NCI-H226 (cell line): ENCODE measurements at places on chromosomes 16 and 17.

GRCh38 chr17:48202959-48203358 is 95.4 kb downstream of the SNX11 start:
- no peak for DNase-seq

- DNase-seq, result no peak
These were observed 9.4 kb upstream of the SOX9 start for GRCh38 chr17:72111336-72111923.

GRCh38 chr17:40453881-40454612 is 10.8 kb downstream of the IGFBP4 start:
- peak; percentile 84 for DNase-seq

- DNase-seq, result no peak
These were observed 10.2 kb downstream of the CDR2 start for GRCh38 chr16:22364241-22364640.

- DNase-seq, result no peak
These were observed 29.7 kb downstream of the MYO15A start for GRCh38 chr17:18138065-18138749.

DNA sequence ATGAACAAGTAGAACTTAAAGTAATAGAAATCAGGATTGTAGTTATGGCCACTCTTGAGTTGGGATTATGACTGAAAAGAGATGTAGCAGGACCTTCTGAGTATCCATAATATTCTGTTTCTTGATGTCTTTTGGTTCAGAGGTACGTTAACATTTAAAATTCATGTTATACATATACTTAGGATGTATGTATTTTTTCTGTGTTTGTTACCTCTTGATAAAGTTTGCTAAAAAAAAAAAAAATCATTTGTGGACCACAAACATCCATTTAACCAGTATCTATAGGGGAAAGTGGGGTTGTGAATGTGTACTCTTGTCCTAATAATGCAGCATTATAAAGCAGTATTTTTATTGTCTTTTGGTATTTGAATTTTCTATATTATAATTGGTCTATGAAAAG is 65.6 kb downstream of the BCAS3 start:
- no peak for DNase-seq

GRCh38 chr16:2470603-2471015 is 488 bp upstream of the NTN3 start:
- no peak for DNase-seq

- DNase-seq, result no peak
These were observed 398.5 kb upstream of the DYNLRB2 start for GRCh38 chr16:80142281-80142680.

GRCh38 chr17:10060526-10060925 is 137.9 kb downstream of the GAS7 start:
- no peak for DNase-seq

- no peak for DNase-seq
These were observed 444.7 kb downstream of the HS3ST3B1 start for GRCh38 chr17:14745541-14745940.

DNA sequence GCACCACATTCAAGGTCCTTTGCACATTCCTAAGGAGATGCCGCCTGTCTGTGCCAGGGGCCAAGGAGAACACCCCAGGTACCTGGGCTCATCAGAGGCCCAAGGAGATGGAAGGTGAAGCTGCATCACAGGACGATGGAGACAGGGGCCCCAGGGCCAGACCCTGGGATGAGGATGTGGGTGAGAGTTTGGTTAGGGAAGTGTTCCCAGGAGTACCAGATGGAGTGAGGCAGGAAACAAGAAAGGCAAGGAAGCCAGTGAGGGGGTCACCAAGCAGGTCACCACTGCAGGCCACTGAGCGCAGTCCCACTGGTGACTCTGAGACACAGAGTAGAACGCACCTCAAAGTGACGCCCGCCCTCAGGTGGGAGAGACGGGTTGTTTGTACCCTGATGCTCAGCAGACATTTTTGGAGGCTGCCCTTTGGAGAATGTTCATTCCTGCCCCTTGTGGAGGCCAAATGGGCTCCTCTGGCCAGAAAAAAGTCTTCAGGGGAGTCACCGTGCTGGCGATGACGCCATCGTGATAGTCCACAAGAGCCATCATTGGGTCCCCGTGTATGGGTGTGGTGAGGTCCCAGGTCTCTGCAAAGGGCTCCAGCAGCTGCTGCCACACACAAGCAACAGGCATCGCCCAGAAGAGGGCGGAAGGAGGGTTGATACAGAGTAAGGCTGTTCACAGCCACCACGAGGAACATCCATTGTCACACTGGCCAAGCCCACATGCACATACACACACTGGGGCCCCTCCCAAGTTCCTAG is 57.5 kb downstream of the BEAN1 start:
- no peak for DNase-seq

- no peak for DNase-seq
These were observed 53.6 kb downstream of the KANSL1 start for GRCh38 chr17:46139432-46140210.

GRCh38 chr16:287981-288920 is 5.3 kb downstream of the PDIA2 start:
- no peak for DNase-seq

GRCh38 chr17:36885771-36886377 is 51.4 kb upstream of the LHX1 start:
- DNase-seq, result no peak

GRCh38 chr17:77382356-77382911 is 241.7 kb downstream of the SEC14L1 start:
- no peak for DNase-seq

- no peak for DNase-seq
These were observed 37.7 kb upstream of the OR3A1 start for GRCh38 chr17:3335876-3336275.

GRCh38 chr16:48392407-48392806 is 7.2 kb upstream of the SIAH1 start:
- no peak for DNase-seq

DNA sequence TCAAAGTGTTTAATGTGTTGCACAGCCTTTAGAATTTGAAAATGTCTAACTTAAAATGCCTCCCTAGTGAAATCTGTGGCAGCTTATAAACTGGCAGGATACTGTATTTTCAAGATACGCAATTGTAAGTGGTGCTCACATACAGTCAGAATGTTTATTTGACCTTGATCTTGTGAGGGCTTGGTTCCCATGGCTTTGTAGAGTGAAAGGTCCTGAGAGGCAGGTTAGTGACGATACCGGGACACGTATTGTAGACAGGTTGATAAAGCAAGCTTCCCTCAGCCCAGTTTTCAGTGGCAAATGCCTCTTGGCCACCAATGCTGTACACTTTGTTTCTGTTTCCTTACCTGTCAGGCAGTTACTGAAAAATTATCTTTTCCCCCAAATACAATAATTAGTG is 426.6 kb downstream of the MAF start:
- no peak for DNase-seq

DNA sequence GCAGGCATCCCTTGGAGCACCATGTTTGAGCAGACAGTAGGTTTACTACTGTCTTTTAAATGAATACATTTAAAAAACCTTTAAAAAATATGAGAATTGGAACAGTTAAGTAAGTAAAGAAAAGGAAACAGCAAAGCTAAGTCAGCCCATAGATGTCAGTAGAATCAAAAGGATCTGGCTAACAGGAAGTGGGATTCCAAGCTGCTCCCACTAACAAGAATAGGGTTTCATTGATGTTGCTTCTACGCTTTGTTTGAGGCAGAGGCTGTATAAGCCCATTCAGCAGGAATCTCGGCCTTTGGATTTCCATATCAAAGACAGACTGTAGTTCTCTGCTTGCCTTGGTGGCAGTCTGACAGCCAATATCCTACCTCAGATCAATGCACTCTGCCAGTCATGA is 122.9 kb upstream of the ELAC2 start:
- no peak for DNase-seq

GRCh38 chr16:89687092-89687940 is 827 bp downstream of the CDK10 start:
- no peak for DNase-seq

DNA sequence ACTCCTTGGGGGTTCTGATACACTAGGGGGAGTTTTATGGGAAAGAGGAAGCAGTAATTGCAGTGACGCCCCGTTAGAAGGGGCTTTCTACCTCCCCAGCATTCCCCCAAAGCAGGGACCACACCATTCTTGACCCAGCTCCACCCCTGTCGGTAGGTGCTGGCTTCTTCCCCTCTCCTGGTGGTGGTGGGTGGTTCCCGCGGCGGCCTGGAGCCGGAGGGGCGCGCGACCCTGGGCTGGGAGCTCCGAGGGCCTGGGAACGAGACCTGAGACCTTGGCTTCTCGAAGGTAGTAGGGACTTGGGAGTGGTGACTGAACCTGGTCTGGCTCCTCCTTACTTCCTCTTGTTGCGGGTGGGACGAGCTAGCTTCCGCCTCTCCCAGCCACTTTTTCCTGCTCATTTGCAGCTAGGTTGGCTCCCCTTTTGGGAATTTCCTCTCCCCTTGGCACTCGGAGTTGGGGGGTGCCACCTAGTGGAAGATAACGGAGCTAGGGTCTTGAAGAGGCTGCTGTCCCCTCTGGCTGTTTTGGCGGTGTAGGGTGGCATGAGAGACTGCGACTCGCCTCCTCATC is 438 bp downstream of the GRN start:
- DNase-seq, result peak; percentile 47

GRCh38 chr17:58788199-58788598 is 32.5 kb downstream of the PPM1E start:
- no peak for DNase-seq

- no peak for DNase-seq
These were observed 140.0 kb upstream of the RPL38 start for GRCh38 chr17:74063439-74063838.

- DNase-seq, result no peak
These were observed 19.0 kb downstream of the CBFA2T3 start for GRCh38 chr16:88957887-88958577.

- DNase-seq, result no peak
These were observed 171.6 kb downstream of the CDH11 start for GRCh38 chr16:64950262-64950661.

GRCh38 chr17:74088285-74088933 is 115.1 kb upstream of the RPL38 start:
- DNase-seq, result no peak

DNA sequence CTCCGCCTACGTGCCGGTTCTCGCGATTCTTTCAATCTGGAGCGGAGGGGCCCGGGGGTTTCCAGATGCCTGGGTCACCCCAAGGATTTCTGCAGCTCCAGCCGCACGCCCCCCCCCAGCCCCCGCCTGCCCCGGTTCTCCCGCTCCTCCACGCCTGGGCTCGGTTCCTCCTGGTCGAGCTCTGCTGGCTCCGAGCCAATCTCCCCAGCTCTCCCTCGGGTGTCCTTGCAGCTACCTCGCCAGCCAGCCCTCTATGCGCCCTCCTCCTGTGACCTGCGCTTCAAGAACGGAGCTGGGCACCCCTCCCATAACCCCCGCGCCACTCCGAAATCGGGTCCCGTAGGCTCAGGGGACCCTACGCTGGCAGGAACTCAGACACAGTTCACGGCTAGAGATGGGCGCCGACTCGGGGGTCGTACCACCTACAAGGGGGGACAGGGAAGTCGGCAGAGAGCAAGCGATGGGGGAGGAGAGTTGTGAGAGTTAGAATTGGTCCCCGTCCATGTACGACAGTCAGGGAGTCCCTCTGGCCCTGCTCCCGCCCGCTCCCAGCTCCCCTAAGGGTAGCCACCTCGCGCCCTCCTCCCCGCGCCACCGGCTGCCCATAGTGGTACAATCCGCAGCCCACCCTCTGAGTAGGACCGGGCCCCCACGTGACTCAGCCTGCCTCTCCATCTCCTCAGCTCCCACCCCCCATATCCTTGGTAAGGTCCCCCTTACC is 961 bp downstream of the FGF11 start:
- DNase-seq, result peak; percentile 34

GRCh38 chr17:75647061-75647460 is 13.8 kb downstream of the SMIM5 start:
- no peak for DNase-seq

GRCh38 chr16:80369138-80369958 is 171.4 kb upstream of the DYNLRB2 start:
- DNase-seq, result peak; percentile 4

- no peak for DNase-seq
These were observed 17.2 kb downstream of the ABCA8 start for GRCh38 chr17:68937890-68938514.

DNA sequence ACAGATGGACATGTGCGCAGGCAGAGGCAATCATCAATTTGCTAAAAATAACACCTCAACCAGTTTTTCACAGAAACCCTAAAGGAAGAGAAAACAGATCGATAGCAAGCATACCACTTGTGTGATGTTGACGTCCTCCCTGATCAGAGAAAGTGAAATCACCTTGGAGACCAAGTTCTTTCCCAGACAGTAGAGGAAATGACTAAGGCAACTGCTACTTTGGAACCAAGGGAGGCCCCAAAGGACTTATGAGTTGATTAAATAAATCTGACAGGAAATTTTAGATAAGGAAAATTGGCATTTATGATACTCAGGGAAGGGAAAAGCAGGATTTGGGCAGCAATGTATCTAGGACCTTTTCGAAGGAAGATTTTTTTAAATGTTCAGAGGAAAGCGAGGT is 267.1 kb upstream of the ASIC2 start:
- DNase-seq, result peak; percentile 62

- DNase-seq, result peak; percentile 46
These were observed 2.7 kb upstream of the WFDC1 start for GRCh38 chr16:84292011-84292410.

DNA sequence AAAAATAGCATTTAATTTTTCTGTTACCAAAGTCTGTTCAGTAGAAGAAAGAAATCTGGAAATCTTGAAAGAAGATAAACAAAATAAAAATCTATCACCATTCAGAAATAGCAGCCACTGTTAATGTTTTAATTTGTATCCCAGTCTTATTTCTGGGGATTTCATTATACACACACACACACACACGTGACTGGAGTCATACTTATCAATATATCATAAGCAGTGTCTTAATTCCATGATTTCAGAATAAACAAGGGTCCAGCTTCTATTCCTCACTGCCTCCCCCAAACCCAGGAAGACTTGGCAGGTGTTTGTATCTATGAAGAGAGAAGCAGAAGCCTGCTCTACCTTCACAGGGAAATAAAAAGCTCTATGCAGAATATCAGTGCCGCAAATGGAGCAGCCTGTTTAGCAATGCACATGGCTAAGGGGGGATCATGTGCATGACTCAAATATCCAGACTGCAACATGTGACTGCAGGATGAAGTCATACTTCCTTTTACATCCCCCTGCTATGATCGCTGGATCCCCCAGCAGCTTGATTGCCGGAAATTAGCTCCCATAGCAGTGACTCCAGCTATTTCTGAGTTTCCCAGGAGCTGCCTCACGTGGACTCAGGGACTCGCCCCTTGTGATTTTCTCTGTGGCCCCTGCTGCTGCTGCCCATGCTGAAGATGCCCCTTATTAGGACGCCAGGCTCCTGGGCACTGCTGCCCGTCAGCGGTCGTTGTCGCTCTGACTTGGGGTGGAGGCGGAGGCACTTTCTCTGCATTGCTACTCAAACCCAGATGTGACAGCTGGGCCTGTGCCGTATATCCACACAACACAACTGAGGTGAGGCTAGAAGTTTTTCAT is 341.0 kb downstream of the CPPED1 start:
- DNase-seq, result no peak
